Mucosa of descending colon (tissue), 3 donors: ENCODE measurements at places on chromosomes 4 and X.
A peak's percentile ranks its signal among the peaks of the same experiment; 100 is the strongest.

GRCh38 chr4:13704035-13704434 lies 76.5 kb upstream of the BOD1L1 start:
- peak; percentile 21 for DNase-seq

GRCh38 chr4:73068491-73069337 lies 802 bp downstream of the COX18 start:
- DNase-seq = no peak

GRCh38 chr4:125956276-125956675 lies 641.5 kb downstream of the FAT4 start:
- DNase-seq = no peak

GRCh38 chr4:93828995-93829819 lies 654 bp downstream of the ATOH1 start:
- DNase-seq = peak; percentile 55

DNA sequence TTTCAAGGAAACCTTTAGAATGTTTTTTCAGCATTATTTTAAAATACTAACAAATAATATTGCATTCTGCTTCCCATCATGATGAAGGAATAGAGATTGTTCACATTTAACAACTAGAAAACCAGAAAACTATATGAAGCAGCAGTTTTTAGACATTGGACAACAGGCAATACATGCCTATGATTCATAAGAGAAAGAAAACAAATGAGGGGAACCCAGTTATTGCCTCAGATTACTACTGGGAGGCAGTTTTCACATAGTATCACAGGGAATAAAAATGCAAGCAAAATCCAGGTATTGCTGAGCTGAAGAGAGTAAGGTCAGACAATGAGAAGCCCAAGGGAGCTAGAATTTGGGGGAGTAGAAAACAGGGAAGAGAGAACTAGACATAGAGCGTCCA lies 373.6 kb downstream of the MAPK10 start:
- no peak for DNase-seq

DNA sequence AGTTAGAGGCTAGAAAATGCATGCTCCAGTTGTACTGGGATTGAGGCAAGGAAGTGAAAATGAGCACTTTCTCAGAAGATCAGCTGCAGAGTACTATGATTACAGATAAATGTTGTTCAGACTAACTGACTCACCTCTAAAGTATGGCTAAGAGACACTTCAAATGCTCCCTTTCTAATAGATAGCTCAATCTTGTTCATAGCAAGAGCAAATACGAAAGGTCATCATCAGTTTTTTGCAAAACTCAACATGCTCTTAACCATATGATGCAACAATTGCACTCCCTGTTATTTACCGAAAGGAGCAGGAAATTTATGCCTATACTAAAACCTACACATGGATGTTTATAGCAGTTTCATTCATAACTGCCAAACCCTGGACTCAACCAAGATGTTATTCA lies 838.4 kb upstream of the INTU start:
- no peak for DNase-seq

DNA sequence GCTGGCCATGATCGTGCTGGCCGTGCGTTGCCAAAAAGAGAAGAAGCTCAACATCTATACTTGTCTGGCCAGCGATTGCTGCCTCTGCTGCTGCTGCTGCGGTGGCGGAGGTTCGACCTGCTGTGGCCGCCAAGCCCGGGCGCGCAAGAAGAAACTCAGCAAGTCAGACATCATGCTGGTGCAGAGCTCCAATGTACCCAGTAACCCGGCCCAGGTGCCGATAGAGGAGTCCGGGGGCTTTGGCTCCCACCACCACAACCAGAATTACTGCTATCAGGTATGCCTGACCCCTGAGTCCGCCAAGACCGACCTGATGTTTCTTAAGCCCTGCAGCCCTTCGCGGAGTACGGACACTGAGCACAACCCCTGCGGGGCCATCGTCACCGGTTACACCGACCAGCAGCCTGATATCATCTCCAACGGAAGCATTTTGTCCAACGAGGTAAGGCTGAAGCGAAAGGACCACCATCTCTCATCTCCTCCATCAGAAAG lies 3.3 kb downstream of the PCDH10 start:
- no peak for DNase-seq

GRCh38 chr4:97013309-97013708 lies 1130.0 kb downstream of the STPG2 start:
- no peak for DNase-seq

DNA sequence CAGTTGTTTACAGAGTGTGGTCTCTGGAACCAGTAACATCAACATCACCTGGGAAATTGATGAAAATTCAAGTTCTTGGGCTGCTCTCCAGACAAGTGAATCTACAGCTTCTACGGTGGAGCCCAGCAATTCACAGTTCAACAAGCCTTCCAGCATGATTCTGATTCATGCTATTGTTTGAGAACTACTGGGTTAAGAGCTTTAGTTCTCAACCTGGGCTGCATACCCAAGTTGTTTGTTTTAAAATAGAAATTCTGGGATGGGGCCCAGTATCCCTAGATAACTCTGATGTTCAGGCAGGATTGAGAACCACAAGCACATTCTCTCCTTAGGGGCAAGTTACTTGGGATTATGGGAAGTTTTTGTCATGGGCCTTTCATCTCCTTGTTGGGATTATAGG lies 37.9 kb upstream of the PGK1 start:
- DNase-seq = no peak

DNA sequence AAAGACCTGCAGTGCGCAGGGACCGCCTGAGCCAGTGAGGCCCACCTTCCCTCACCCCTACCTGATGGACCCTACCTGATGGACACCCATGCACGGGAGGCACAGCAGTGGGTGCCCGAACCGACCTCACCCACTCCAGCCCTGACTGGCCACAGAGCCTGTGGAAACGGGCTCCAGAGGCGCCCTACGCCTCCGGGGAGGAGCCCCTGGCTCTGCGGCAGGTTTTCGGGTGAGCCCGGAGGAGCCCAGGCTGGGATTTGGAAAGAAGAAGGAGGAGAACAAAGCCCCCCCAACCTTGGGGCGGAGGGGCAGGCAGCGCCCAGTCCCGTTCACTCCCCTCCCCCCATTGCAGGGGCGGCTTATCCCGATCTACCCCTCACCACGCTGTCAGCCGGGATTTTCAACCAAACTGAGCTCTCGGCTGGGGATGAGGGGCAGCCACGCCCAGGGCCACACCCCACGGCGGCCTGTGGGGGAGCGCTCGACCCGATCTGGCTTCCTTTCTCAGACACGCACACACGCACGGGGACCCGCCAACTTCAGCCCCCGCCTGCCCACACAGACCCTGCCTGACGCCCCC lies 675 bp downstream of the L1CAM start:
- DNase-seq = no peak

DNA sequence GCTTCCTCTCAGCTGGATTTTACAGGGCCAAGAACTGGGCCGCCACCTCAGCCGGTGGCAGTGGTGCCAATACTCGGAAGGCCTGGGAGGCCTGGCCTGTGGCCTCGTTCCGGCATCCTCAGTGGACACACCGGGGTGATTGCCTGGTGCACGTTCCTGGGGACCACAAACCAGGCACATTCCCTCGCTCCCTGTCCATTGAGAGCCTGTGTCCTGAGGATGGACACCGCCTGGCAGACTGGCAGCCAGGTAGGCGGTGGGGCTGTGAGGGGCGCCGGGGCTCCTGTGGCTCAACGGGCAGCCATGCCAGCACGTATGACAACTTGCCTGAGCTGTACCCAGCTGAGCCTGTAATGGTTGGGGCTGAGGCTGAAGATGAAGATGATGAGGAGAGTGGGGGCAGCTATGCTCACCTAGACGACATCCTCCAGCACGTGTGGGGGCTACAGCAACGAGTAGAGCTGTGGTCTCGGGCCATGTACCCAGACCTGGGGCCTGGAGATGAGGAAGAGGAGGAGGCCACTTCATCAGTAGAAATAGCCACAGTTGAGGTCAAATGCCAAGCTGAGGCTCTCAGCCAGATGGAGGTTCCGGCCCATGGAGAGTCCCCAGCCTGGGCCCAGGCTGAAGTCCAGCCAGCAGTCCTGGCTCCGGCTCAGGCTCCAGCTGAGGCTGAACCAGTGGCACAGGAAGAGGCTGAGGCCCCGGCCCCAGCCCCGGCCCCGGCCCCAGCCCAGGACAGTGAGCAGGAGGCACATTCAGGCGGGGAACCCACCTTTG lies 70.4 kb downstream of the STARD8 start:
- DNase-seq = no peak

DNA sequence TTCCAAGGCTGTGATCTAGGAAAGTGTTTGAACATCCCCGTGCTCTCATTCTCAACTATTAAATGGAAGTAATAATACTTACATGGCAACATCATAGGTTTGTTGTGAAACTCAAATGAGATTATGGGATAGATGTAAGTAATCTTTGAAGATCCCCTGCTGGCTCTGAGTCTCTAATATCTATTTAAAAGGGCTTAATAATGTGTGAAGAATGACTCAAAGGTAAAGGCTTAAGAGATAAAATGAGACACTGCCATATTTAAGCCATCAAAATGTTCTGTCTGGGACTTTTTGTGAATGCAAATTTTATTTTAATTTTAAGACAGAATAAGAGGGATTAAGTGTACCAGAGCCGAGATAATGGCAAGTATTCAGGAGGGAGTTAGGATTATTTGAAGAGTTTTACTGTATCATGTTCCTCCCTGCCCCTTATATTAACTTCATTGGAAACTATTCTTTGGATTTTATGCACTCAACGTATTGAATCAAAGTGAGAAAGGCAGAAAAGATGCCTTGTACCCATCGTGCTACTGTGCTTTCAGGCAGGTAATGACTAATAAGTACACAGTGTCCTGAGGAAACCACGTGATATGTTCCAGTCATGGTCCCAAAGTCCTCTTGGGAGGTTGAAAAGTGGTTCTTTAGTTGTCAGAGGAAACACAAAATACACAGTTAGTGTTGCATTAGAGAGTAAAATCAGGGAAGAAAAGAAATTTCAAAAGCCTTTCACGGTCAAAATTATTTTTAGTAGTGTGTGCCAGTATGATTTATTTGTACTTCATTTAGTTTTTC lies 192.4 kb downstream of the RBM46 start:
- DNase-seq = no peak

DNA sequence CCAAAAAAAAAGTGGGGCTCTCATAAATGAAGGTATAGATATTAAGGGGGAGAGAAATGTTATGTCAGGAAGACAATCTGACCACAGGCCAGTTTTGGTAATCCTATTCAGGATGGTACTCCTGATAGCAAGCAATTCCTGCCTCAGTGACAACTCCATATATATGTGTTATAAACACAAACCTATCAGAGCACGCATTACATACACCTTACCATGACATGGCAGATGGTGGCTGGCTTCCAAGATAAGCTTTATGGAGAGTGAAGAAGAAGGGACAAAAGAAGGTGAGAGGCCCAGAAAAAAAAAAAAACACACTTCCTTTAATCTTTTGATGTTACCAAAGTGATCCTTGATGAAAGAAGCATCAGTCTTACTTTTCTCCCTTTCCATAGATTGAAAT lies 29.5 kb upstream of the KDR start:
- DNase-seq = no peak

DNA sequence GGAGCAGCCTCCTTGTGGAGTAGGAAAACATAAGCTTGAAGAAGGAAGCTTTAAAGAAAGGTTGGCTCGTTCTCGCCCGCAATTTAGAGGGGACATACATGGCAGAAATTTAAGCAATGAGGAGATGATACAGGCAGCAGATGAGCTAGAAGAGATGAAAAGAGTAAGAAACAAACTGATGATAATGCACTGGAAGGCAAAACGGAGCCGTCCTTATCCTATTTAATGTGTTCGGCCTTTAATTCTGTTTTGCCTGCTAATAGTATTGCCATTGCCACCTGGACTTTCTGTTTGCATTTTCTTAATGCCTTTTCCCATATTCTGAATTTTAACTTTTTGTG lies 1.4 kb downstream of the TCEAL1 start:
- DNase-seq = no peak

GRCh38 chr4:148814030-148814429 lies 371.8 kb upstream of the NR3C2 start:
- DNase-seq = no peak

DNA sequence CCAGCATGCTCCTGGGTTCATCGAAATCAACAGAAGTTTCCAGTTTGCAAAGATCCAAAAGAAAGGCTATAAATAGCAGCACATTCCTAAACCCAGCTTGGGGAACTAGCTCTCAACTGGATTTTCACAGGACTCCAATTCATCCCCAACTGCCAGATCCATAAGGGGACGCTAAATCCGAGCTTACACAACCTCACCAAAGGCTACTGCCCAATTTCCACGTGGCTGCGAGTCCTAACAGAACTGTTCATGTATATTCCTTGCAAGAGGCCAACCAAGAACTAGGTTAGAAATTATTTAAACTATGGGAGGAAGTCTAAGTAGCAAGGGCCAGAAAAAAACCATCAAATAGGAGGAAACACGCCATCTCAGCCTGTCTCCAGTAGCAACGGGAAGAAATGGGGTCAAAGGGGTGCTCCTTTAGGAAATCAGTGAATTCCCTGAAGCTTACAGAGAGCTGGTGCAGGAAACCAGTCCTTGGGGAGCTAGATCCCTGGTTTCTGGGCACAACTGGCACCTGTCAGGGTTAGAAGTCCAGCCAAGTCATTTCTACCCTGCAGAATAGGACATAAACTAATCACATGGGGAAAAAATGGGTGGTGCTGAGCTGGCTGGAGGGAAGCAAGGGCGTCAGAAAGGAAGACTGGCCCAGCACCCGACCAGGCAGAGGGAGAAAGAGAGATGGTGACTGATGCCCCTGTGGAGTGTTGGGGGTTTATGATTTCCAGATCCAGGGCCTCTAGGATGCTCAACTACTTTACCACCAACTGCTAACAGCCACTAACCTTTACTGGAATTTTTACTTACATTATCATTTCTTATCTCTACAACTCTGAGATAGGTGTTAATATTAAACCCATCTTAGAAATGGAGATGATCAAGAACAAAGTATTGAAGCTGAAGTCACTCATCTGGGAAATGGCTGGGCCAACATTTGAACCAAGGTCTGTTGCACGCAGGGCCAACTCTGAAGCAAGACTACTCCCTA lies 20.5 kb downstream of the RELL1 start:
- DNase-seq = peak; percentile 25

DNA sequence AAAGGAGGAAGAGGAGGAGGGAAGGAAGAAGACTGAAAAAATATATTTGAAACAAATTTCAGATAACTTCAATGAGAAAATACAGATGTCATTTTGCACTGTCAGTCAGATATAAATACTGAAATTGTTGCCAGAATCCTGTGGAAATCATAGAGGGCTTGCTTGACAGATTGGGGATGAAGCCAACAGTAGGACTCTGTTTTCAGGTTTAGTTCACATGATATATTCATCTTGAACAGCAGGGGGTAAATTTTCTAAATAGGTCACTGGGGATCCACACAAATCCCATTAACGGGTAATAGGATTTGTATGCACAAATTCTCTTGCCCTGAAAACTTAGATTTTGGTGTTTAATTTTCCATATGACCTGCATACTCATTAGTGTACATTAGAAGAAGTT lies 103.3 kb upstream of the PCDH18 start:
- DNase-seq = no peak
